ENCODE measurements at places on chromosomes 13 and 19.
A peak's percentile ranks its signal among the peaks of the same experiment; 100 is the strongest.

DNA sequence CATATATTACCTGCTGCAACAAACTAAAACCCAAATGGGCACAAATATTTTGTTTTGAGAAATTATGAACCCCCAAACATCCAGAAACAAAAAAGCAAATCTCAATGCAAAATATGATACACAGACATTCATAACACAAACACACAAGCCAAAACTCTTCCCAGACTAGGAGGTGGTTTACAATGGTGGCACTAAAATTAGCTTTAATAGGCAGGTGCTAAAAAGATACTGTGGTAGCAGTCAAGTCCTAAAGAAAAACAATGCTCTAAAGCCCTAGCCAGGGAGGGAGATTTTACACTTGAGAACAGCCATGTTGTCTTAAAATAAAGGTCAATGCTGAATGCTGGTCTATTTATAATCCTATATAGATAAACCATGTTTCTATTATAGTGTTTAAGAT is 65.0 kb downstream of the DOCK9 start:
- no peak for DNase-seq

GRCh38 chr19:5641171-5641570 is 18.3 kb downstream of the SAFB start:
- DNase-seq = no peak

GRCh38 chr19:31110336-31110735 is 238.9 kb downstream of the TSHZ3 start:
- peak; percentile 59 for DNase-seq

- DNase-seq = peak; percentile 77
Observed at GRCh38 chr19:55703790-55704215, 28.8 kb downstream of the EPN1 start.
